Activated naive CD4-positive, alpha-beta T cell treated with anti-CD3 and anti-CD28 coated beads, Interleukin-2, amount 10 ng/mL, durations not matched to agents 5 hours and 36 hours (primary cell): ENCODE measurements at places on chromosomes 5 and 9. TPM values are rescaled to one million over a fixed set of nuclear protein-coding genes. Genes with fewer than 3 reads are reported as not detected.

The HMCN2 gene
- not detected for total RNA-seq

The FOXD4 gene
- total RNA-seq: not detected

The MLANA gene
- total RNA-seq: not detected

The SCGB3A2 gene
- not detected for total RNA-seq

The ZBTB26 gene
- total RNA-seq: 8.8 TPM

The CDKN2B-AS1 gene
- 6.4 TPM for total RNA-seq

The KCNV2 gene
- not detected for total RNA-seq

The TLX3 gene
- total RNA-seq: not detected

The PCDHGA8 gene
- total RNA-seq: 0.05 TPM

The TERT gene
- total RNA-seq: 1.9 TPM

The AJM1 gene
- total RNA-seq: 5.6 TPM

The ABO gene
- 0.50 TPM for total RNA-seq

The PTGDS gene
- total RNA-seq: 13.2 TPM

The OLFML2A gene
- not detected for total RNA-seq

The CYLC2 gene
- not detected for total RNA-seq

The C9orf72 gene
- total RNA-seq: 13.7 TPM

The MSMP gene
- total RNA-seq: not detected

The ADAMTSL1 gene
- total RNA-seq: not detected

The PCDHGB7 gene
- not detected for total RNA-seq

The PCDHB3 gene
- total RNA-seq: not detected

The CFAP90 gene
- not detected for total RNA-seq

The FYB1 gene
- 318 TPM for total RNA-seq
